ENCODE measurements at places on chromosomes 7 and 10. TPM values are rescaled to one million over a fixed set of nuclear protein-coding genes. Genes with fewer than 3 reads are reported as not detected.

Gene TWIST1
- 101 TPM for total RNA-seq

- DNase-seq = peak; percentile 58
- no peak overlapping the region for H3K27ac ChIP-seq
- H3K4me1 ChIP-seq = no peaks in the 10 kb centered on the region
- peaks cover 11% of the 10 kb centered on the region for H3K27me3 ChIP-seq
Measured at GRCh38 chr10:71081229-71081560, 131.2 kb upstream of the UNC5B start.

DNA sequence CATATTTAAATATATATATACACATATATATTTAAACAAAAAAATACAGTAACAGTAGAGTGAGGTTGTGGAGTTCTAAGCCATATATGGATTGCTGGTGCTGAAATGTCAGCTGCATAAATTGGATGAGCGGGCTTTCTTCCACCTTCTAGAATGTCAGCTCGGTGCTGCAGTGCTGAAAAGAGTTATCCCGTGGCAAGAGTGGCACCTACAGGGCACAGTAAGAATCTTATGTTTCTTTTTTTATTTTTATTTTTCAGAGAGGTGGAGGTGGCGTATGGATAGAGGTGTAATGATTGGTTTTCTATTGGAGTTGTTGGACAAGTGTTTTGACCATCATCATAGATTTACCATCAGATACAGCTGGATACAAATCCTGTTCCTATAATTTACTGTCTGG lies 86.2 kb upstream of the DYNC1I1 start:
- no peak overlapping the region for H3K4me3 ChIP-seq
- no peak for DNase-seq
- no peak overlapping the region for H3K27ac ChIP-seq

GRCh38 chr10:21509341-21510240 lies 15.9 kb downstream of the SKIDA1 start:
- peaks cover 3% of the 10 kb centered on the region for H3K27me3 ChIP-seq
- DNase-seq = peak; percentile 71
- H3K27ac ChIP-seq = no peak overlapping the region
- no peaks in the 10 kb centered on the region for H3K4me1 ChIP-seq
- no peaks in the 10 kb centered on the region for H3K36me3 ChIP-seq

DNA sequence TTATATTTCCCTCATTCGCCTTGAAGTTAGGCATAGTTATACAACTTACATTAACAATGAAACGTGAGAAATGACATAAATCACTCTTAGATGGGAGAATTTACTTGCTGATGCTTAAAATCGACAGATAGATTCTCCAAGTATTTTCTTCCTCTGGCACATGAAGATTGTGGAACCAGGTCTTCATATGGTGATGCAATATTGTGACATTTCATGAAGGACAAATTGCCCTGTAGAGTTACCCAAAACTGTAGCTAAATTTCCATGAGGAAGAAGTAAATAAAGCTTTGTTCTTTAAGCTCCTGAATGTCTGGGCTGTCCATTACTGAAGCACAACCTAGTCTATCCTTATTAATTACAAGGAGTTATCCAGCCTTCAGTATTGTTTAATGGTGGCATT lies 353.1 kb downstream of the THSD7A start:
- no peak overlapping the region for H3K27ac ChIP-seq
- no peaks in the 10 kb centered on the region for H3K4me1 ChIP-seq
- H3K36me3 ChIP-seq = no peaks in the 10 kb centered on the region
- DNase-seq = no peak
- no peak overlapping the region for H3K4me3 ChIP-seq

Gene OR2A12
- total RNA-seq = not detected

Gene SPDYE11
- total RNA-seq = not detected

DNA sequence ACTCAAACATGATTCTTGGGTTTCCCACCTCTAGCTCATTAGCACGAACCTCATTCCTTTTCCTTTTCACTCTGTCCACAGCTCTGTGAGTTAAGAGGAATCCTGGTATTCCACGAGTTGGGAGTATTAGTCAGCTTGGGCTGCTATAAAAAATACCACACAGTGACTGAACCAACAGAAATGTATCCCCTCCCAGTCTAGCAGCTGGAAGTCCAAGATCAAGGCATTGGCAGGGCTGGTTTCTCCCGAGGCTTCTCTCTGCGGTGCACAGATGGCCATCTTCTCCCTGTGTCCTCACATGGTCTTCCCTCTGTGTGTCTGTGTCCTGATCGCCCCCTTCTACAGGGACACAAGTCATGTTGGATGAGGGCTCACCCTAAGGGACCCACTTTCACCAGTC lies 261.6 kb downstream of the TNS3 start:
- DNase-seq = peak; percentile 90
- peaks cover 29% of the 10 kb centered on the region for H3K36me3 ChIP-seq
- peaks cover 11% of the 10 kb centered on the region for H3K4me1 ChIP-seq

DNA sequence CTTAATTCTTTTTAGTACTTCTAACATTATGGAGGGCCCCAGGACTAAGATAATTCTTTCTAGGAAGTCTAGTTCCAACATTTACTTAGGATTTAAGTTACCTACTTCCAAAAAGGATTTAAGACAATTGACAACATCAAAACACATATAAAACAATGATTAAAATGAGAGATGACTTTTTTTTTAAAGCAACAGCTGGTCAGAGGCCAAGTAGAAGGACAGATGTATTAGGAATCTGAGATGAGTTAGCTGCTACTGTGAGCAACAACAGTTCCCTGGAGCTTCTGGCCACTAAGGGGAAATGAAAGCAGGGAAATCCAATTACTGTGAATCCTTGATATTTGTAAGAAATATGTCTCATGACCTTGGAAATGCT lies 222.3 kb downstream of the PHTF2 start:
- H3K27me3 ChIP-seq = peaks cover 12% of the 10 kb centered on the region
- no peaks in the 10 kb centered on the region for H3K36me3 ChIP-seq
- no peak overlapping the region for H3K4me3 ChIP-seq
- H3K27ac ChIP-seq = no peak overlapping the region
- no peak for DNase-seq

DNA sequence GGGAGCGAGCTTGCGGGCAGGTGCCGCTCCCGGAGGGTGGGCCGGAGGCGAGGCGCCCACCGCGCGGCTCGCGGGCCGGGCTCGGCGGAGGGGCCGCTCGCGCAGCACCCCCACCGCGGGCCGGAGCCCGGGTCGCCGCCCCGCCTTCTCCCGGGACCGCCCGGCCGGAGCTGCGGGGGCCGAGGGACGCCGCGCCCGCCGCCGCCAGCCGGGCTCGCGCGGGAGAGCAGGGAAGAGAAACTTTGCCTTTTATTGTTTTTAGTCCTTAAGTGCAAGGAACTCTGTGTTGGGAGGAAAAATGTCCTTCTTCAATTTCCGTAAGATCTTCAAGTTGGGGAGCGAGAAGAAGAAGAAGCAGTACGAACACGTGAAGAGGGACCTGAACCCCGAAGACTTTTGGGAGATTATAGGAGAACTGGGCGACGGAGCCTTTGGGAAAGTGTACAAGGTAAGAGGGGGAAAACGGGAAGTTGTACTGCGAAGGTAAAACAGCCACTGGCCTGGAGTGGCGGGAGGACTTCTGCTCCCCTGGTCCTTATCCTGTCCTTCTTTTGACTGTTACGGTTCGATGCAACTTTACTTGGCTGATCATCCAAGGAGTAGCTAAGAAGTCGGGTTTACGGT lies 620 bp downstream of the SLK start:
- peaks cover 9% of the 10 kb centered on the region for H3K4me1 ChIP-seq
- peak overlapping the region; percentile 73 for H3K27ac ChIP-seq
- H3K4me3 ChIP-seq = peak overlapping the region; percentile 96
- H3K27me3 ChIP-seq = no peaks in the 10 kb centered on the region

GRCh38 chr10:4046030-4046429 lies 261.0 kb upstream of the KLF6 start:
- no peak overlapping the region for H3K4me3 ChIP-seq
- H3K36me3 ChIP-seq = no peaks in the 10 kb centered on the region
- no peak for DNase-seq
- no peaks in the 10 kb centered on the region for H3K4me1 ChIP-seq

- peak overlapping the region; percentile 59 for H3K27ac ChIP-seq
- no peak for DNase-seq
- peak overlapping the region; percentile 89 for H3K4me3 ChIP-seq
Measured at GRCh38 chr10:130135676-130136225, 440 bp upstream of the GLRX3 start.

Gene PNLIPRP1
- not detected for total RNA-seq

DNA sequence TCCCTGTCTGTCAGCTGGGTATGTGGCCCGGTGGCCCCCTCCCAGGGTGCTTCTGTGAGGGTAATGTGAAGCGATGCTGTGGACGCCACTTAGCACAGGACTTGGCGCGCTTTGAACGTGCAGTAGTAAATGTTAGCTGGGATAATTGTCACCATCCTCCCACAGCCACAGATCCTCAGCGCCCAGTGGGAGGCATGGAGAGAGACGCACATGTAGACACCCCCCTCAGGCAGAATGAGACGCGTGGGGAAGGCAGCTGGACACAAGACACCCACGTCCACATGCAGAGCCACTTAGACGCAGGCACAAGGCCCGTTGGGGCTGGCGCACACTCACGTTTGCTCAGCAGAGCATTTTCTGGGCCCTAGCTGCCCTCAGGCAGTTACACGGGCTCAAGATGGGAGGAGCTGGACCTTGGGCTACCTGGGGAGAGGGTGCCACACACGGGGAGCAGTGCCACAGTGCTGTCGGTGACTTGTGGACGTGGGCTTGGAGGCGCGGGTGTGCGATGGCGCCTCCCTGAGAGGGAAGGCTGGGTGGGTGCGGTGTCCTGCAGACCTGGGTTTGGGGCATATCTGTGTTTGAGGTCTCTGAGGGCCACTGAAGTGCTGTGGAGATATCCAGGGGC lies 26.4 kb downstream of the ADCYAP1R1 start:
- no peak overlapping the region for H3K4me3 ChIP-seq
- H3K27ac ChIP-seq = no peak overlapping the region

DNA sequence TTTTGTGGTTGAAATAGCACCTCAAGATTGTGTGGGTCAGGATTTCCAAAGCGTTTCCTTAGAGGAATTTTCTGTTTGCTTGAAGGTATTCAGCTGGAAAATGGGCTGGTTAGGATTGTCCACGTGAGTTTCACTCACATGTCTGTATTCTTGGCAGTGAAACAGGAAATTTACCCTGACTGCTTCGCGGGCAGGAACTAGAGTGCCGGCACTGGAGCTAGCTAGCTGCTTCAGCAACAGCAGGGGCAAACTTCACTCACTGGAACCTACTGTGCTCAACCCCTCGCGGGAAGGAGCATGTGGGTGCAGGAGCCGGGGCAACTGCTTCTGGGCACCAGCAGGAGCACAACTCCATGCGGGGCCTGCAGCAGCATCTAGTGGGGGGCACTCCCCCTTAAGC lies 38.0 kb upstream of the RTKN2 start:
- no peak overlapping the region for H3K4me3 ChIP-seq
- no peak overlapping the region for H3K27ac ChIP-seq
- H3K4me1 ChIP-seq = no peaks in the 10 kb centered on the region
- DNase-seq = no peak
- peaks cover 7% of the 10 kb centered on the region for H3K27me3 ChIP-seq

Gene ITIH5
- total RNA-seq = 2.2 TPM

DNA sequence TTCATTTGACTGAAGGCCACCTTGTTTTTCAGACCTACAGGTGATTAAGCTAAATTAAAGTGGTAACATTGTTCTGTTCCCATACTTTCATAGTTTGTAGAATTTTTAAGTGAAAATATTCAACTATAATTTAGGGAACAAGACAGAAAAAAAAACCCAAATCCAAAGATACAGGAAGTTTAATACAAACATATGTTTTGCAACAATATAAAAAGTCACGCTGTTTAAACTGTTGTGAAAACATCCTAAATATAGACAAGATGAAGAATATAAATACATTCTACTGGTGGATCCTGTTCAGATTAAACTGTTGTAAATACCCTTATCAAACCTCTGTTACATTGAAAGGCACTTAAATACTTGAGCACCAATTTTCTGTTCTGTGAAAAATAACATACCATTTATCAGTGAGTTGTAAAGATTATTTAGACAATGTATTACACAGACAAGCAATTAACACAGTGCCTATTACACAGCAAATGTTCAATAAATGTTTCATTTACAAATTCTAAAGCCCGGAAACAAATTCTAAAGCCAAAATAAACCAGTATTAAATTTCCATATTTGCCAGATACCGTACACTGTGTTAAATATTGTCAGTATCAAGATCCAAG lies 14.2 kb downstream of the ASZ1 start:
- no peak for DNase-seq
- no peaks in the 10 kb centered on the region for H3K27me3 ChIP-seq
- H3K27ac ChIP-seq = no peak overlapping the region
- H3K4me3 ChIP-seq = no peak overlapping the region

DNA sequence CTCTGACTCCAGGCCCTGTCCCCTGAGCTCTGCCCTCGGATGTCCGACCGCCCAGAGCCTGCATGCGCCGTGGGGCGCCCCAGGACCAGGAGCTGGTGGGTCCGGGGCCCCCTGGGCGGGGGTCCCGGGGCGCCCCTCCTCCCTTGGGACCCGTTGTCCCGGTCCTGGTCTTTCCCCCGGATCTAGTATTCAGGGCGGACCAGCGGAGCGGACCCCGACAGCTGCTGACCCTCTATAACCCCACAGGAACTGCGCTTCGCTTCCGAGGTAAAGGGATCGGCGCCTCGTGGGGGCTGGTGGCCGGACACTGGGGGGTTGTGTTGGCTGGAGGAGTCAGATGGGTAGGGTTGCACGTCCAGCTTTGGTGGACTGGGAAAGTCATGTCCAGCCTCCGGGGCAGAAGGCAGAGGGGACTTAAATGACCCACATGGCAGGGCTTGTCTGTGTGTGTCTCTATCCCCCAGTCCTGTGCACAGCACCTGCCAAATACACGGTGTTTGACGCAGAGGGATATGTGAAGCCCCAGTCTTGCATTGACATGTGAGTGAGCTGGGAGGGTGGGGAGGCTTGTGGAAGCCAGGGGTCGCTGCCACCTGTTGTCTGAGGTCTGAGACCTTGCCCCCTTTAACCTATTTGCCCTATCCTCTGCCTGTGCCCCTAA lies 520 bp downstream of the MOSPD3 start:
- no peak overlapping the region for H3K27ac ChIP-seq
- peak overlapping the region; percentile 92 for H3K4me3 ChIP-seq
- DNase-seq = peak; percentile 86
- H3K4me1 ChIP-seq = peaks cover 6% of the 10 kb centered on the region
- H3K27me3 ChIP-seq = no peaks in the 10 kb centered on the region
- peaks cover 4% of the 10 kb centered on the region for H3K36me3 ChIP-seq

DNA sequence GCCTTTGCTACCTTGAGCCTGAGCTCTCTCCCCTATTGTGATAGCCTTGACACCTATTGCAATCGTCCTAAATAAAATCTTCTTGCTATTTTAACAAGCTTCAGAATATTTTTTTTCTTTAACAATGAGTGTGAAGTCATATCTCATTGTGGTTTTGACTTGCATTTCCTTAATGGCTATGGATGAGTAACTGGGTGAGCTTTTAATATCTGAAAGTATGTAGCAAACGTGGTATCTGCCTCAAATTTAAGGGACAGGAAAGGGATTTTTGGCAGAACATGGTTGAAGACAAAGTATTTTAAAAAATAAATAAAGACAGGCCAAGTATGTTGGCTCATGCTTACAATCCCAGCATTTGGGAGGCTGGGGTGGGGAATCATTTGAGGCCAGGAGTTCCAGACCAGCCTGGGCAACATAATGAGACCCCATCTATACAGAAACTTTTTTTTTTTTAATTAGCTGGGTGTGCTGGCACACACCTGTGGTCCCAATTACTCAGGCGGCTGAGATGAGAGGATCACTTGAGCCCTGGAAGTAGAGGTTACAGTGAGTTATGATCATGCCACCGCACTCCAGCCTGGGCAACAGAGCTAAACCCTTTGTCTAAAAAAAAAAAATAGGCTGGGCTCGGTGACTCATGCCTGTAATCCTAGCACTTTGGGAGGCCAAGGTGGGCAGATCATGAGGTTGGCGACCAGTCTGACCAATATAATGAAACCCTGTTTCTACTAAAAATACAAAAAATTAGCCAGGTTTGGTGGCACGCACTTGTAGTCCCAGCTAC lies 319.3 kb upstream of the NRP1 start:
- DNase-seq = peak; percentile 55
- H3K4me1 ChIP-seq = peaks cover 10% of the 10 kb centered on the region
- no peak overlapping the region for H3K27ac ChIP-seq
- no peaks in the 10 kb centered on the region for H3K27me3 ChIP-seq
- H3K36me3 ChIP-seq = no peaks in the 10 kb centered on the region
- no peak overlapping the region for H3K4me3 ChIP-seq
